ENCODE measurements at places on chromosomes 13 and 19. TPM values are rescaled to one million over a fixed set of nuclear protein-coding genes. Genes with fewer than 3 reads are reported as not detected.

ZNF492 gene
- 4.8 TPM for total RNA-seq

ZNF581 gene
- 28.6 TPM for total RNA-seq

MEGF8 gene
- 20.3 TPM for total RNA-seq

MAMSTR gene
- not detected for total RNA-seq

CPB2 gene
- not detected for total RNA-seq

KRTDAP gene
- not detected for total RNA-seq

ZNF610 gene
- total RNA-seq, result not detected

MEIOSIN gene
- 0.40 TPM for total RNA-seq
